ENCODE measurements at places on chromosomes 2 and 18. TPM values are rescaled to one million over a fixed set of nuclear protein-coding genes. Genes with fewer than 3 reads are reported as not detected.
A peak's percentile ranks its signal among the peaks of the same experiment; 100 is the strongest.

- no peak for DNase-seq
These were observed 121.6 kb downstream of the ARL4C start for GRCh38 chr2:234375176-234375880.

DNA sequence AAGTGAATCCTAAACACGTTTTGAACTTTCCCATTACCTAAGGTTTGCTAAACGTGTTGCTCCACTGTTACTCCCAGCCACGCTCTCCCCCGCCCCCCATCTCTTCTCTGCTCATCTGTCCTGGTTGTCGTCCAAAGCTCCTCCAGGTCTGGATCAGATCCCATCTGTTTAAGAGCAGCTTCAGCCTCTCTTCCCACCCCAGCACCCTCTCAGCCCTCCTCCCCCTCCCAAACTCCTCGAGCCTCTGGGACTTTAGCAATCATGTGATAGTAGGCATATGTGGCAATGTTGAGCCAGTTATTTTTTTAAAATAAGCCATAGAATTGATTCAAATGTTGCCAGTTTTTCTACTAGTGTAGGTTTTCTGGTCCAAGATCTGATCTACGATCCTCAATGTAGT, 20.0 kb upstream of the LPIN1 start:
- no peak for DNase-seq

DNA sequence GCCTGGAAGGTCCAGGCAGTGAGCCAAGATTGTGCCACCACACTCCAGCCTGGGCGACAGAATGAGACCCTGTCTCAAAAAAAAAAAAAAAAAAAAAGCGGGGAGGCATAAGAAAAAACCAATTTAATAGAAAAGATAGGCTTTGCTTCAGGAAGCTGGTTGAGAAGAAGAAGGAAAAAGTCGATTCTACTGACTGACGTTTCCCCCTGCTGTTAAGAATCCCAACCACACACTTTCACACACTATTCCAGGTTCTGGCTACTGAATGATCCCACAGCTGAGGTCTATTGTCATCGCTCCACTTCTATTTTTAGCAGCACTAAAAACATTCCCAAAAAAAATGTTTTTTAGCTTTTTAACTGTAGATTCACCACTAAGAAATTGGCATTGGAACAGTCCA, 6.7 kb upstream of the CHCHD5 start:
- no peak for DNase-seq

DNA sequence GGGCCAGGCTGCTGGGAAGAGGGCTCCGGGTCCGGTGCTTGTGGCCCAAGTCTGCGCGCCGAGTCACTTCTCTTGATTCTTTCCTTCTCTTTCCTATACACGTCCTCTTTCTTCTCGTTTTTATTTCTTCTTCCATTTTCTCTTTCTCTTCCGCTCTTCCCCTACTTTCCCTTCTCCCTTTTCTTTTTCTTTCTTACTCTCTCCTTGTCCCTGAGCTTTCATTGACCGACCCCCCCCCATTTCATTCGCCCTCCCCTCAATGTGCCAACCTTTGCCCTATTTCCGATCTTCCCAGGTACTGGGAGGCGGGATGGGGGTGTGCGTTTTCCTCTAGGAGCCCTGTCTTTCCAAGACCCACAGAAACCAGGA, 1.8 kb downstream of the ONECUT2 start:
- DNase-seq = no peak

DNA sequence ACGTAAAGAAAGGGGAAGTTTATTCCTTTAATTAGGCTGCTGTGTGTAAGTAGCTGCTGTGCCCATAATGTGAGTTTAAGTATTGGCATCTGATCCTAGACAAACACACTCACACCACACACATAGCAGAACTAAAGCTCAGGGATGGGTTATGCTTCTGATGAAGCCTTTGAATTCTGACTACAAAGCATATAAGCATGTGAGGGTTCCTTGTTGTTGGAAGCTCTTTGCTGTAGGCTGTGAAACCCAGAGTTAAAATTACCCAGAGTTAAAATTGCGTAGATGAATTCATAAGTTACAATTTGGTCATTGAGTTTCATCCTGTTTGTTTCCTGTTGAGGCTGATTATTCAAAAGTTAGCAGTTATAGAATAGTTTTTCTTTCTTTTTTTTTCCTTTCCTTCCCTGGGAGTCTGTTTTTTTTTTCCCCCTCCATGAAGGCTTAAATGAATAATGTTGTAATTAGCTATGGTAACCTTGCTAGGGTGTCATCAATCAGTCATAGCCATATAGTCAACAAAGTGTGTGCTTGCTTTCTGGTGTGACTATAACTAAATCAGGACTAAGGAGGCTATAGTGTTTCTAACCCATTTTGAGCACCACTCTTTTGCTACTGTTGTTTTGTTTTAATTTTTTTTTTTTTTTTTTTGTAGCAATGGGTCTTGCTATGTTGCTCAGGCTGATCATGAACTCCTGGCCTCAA, 426.1 kb downstream of the PARD3B start:
- no peak for DNase-seq

- no peak for DNase-seq
These were observed 110.9 kb upstream of the RMP24 start for GRCh38 chr18:35861367-35862118.

- DNase-seq = peak; percentile 47
These were observed 54.8 kb downstream of the RTP5 start for GRCh38 chr2:241924069-241924908.

GRCh38 chr2:122029456-122029855, 274.0 kb downstream of the TSN start:
- no peak for DNase-seq

DNA sequence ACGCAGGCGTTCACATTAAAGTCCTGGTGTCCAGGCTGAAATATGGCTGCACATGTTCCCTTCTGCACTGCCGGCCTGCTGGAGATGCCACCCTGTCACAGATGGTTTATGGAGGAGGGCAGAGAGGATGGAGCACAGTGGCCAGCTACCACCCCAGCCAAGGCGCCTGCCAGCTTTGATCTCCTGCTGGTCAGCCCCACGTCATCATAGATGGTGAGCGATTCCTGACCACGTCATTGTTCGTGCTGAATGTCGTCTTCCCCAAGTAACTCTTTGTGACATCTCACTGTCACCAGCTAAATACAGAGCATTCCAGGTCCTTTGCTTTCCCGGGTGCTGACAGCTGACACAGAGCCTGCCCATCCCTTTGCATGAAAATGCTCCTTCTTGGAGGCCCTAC, 248.3 kb downstream of the TTC32 start:
- no peak for DNase-seq

DNA sequence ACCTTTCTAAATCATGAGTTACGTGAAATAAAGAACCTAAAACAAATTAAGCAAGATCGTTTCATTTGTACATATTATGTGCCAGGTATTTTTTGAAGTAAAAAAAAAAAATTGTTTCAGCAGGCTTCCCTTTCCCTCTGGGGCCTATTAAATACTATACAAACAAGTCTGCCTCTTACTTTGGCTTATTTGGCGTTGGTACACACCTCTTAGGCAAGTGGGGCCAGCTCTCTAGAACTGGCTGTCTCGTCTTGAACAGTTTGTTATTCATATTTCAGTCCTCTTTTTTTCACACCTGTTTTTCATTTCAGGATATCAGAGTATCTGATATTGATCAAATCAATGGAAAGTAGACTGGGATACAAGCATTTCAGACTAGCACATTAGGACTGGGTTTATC, 27.4 kb upstream of the PPP3R1 start:
- DNase-seq = no peak

DNA sequence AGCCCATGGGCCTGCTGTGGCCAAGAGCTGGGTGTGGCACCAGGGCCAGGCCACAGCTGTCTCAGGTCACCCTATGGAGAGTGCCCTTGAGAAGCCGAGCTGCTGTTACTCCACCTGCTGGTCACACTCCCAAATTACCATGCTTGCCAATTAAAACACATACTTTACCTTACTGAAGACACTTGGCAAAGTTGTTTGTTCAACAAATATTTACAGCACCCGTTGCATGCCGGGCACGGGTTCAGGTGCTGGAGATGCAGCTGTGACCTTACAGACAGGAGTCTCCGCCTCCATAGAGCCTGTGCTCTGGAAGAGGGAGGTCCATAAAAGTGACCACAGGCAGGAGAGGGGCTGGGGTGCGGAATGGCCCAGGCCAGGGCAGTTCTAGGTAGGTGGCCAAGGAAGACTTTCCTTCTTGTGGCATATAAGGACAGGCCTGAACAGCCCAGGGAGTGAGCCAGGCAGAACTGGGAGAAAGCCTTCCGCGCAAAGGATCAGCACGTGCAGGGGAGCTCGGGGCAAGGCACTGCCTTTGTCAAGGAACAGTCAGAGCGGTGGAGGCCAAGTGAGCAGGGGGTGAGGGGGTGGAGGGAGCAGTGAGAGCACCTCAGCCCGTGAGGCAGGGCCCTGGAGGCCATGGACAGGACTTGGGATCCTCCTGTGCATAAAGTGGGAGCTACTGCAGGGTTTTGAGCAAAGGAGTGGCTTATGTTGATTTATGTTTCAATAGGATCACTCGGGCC, 23.6 kb upstream of the RBM44 start:
- DNase-seq = no peak

Gene SIX3
- total RNA-seq = not detected

Gene CDK15
- 1.9 TPM for total RNA-seq

Gene CXCR2
- 9.9 TPM for total RNA-seq
